GM23338 (cell line): ENCODE measurements at places on chromosomes 7 and 10.

- no peak for DNase-seq
Measured at GRCh38 chr10:110881905-110882304, 10.2 kb downstream of the PDCD4 start.

DNA sequence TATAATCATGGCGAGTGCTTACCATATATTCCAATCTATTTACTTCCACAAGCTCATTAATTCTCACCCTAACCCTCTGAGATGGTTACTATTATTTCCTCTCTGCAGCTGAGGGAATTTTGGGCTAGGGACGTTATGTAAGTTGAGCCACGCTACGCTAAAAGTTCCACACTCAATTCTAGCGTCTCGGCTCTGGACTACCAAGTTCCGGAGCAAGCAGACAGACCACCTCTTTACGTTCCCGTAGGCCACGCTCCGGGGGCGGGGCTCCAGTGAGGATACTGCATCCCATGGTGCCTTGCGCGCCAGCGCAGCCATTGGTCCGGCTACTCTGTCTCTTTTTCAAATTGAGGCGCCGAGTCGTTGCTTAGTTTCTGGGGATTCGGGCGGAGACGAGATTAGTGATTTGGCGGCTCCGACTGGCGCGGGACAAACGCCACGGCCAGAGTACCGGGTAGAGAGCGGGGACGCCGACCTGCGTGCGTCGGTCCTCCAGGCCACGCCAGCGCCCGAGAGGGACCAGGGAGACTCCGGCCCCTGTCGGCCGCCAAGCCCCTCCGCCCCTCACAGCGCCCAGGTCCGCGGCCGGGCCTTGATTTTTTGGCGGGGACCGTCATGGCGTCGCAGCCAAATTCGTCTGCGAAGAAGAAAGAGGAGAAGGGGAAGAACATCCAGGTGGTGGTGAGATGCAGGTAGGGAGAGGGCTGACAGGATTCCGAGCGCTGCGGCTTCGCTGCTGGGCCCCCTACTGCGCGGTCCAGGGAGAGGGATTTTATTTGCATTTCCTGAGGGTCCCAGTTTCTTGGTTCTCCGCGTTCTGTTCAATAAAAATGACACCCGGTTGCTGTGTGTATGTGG is at the start of gene KIF11:
TSS of gene KIF11 (plus strand) at position 370 of the 858 bp plus-strand sequence. CDS start at position 616, 246 bp downstream.
- DNase-seq: peak; percentile 99

- peak; percentile 28 for DNase-seq
Measured at GRCh38 chr7:26853788-26854393, 10.5 kb downstream of the SKAP2 start.

GRCh38 chr7:146773506-146773905 is 656.9 kb downstream of the CNTNAP2 start:
- no peak for DNase-seq

DNA sequence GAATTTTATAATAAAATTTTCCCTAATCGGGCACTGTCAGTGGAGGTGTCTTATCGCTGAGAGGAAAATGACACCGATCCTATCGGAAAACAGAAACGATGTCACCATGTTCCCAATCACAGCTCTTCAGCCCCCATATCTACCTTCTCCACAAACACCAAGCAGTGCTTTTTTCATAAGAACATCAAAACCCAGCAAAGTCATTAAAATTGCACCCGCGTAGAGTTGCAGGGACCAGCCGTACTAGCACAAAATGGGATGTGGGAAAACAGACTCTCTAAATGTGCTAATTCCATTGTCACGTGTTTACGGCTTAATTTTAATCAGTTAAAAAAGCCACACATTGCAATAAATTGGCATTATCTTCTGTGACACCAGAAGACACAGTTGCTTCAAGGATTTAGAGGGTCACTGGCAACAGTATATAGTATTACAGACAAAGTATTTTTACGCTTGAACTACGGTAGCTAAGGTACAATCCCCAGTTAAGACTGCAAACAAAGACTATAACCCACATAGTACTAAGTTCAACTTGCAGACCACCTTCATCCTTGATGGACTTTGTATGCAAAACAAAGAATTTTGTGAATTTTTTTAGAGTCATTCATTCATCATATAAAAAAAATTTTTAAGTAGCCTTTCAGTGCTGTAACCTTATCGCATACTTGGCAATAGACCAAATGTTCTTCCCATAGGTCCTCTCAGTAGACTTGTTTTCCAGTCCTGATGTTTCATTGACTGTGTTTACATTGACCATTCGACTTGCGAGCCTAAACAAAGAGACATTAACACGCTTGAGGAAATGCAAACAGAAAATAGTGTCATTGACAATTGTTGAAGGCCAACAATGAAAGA is 116.0 kb downstream of the VTI1A start:
- DNase-seq: no peak

GRCh38 chr7:34058801-34059135 is 153.4 kb downstream of the BMPER start:
- DNase-seq: no peak

DNA sequence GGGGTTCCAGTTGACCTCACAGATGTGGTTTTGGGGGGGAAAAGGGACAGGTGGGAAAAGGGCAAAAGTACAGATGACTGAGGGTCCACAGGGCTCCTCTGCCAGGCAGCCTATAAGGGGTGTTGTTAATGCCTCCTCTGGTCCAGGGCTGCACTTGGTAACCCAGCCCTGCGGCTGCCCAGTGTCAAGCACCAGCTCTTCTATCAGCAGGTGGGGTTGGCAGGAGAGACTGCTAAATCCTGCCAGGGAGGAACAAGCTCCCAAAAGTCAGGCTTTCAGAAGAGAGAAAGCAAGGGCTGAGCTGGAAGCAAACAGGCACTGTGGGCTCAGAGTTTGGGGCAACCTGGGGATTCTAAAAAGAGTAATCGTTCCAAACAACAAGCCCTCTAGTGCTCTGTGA is 39.1 kb downstream of the LRRC20 start:
- no peak for DNase-seq

GRCh38 chr10:116960066-116960776 is 44.8 kb downstream of the SHTN1 start:
- no peak for DNase-seq
